Progenitor cell of endocrine pancreas (in vitro differentiated cells): ENCODE measurements at places on chromosomes 3 and 15.

DNA sequence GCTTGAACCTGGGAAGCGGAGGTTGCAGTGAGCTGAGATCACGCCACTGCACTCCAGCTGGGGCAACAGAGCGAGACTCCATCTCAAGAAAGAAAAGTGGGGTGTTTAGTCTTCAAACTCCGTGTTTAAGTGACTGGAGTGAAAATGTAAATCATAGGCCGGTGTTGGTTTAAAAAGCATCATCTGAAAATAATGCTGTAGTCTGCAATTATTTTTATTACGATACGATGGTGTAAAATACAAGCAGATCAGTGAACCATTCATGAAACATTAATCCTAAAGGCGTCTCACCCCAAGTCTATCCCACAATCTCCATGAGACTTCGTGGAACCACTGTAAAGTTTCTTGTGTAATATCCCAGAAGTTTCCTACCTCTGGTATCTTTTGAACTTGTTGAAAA, 6.3 kb downstream of the CTNNB1 start:
- H3K27ac ChIP-seq, result no peak overlapping the region
- H3K36me3 ChIP-seq, result peaks cover 9% of the 10 kb centered on the region
- H3K27me3 ChIP-seq, result no peaks in the 10 kb centered on the region
- H3K4me3 ChIP-seq, result no peak overlapping the region
- DNase-seq, result no peak

DNA sequence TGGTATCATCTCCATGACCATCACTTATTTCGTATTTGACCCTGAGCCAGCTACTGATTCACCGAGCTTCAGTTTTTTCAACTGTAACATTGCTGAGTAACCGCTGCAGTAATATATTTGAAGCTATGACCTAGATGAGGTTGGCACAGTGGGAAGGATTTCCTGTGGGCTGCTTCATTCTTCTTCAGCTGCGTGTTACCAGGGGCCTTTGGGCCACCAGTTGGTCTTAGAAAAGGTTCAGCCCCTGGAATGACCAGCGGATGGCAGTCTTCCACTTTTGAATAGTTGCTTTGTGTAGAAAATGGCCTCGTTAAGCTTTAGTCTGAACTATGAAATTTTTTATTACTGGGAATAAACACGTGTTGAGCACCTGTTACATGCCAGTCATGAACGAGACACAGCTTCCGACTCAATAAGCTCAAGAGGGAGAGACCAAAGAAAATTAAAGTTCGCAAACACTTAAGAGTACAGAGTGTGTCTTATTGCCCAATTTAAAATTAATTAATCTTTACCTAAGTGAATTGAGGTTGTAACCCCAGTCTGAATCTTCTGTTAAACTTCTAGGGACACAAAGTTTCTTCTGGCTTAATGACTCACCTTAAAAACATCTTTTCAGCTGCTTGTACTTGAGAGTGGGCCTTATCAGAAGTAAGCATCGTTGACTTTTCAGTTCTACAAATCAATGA, 57.6 kb upstream of the NR2E3 start:
- no peak overlapping the region for H3K27ac ChIP-seq
- peaks cover 1% of the 10 kb centered on the region for H3K4me1 ChIP-seq
- no peaks in the 10 kb centered on the region for H3K36me3 ChIP-seq
- no peak for DNase-seq

GRCh38 chr3:171980578-171981270, 58.7 kb upstream of the FNDC3B start:
- no peaks in the 10 kb centered on the region for H3K27me3 ChIP-seq
- H3K36me3 ChIP-seq, result no peaks in the 10 kb centered on the region
- H3K4me1 ChIP-seq, result peaks cover 8% of the 10 kb centered on the region
- no peak for DNase-seq

- DNase-seq, result no peak
- H3K4me1 ChIP-seq, result peaks cover 11% of the 10 kb centered on the region
- H3K27ac ChIP-seq, result no peak overlapping the region
Observed at GRCh38 chr3:128488991-128489673, 3.9 kb downstream of the GATA2 start.

DNA sequence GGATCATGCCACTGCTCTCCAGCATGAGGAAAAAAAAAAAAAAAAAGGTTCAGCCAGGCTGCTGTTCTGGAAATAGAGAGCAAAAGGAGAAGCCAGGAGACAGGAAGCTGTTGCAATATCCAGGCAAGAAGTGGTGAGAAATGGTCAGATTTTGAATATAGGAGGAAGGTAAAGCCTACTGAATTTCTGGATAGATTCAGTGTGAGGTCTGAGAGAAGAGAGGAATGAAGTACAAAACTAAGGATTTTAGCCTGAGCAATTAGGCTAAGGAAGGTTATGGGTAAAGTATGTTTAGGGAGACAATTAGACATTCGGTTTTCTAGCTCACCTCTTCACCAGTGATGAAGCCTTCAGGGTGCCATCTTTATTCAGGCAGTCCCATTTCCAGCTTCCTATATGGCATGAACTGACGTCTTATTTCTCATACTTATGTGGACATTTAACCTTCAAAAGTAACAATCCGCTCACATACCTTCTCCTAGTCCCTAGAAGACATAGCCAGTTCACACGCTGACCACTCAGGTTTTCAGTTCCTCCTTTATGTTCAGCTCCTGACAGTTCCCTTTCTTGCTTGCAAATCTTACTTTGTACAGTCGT, 57.2 kb downstream of the KIF9 start:
- H3K36me3 ChIP-seq, result peaks cover 4% of the 10 kb centered on the region
- no peak for DNase-seq
- no peak overlapping the region for H3K4me3 ChIP-seq
- H3K27ac ChIP-seq, result no peak overlapping the region
- H3K27me3 ChIP-seq, result no peaks in the 10 kb centered on the region

DNA sequence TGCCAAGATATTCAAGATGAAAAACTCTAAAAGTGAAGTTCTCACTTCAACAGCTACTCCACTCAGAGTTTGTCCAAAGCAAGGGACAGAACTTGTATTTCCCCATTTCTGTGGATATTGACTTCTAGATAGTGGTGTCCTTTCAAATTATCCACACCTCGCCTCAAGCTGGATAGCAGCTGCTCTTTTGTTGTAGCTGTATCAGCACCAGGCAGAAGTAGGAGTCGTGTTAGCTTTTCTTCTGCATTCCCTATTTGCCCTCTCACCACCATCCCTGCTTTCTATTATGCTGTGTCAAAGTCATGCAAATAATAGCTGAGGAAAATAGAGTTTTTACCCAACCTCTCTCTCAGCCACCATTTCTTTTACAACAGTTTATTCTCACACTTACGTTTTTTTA, 303.8 kb downstream of the EPHA3 start:
- no peak for DNase-seq
- H3K27ac ChIP-seq, result no peak overlapping the region
- H3K36me3 ChIP-seq, result no peaks in the 10 kb centered on the region
- H3K27me3 ChIP-seq, result no peaks in the 10 kb centered on the region

DNA sequence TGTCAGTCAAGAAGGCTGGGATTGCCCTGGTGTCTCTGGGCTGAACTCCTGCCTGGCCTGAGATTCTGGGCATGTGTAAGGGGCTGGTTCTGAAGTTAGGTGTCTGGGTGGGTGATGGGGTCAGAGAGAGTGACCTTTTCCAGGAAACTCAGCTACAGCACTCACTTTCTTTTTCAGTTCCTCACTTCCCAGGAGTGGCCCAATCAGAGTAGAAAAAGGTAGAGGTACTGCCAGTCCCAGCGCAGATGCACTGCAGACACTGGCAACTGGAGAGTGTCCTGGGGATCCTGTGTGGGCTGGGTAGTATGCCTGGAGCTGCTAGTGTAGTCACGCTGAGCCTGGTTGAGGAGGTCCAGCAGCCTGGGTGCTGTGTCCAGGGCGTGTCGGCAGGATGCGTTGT, 46.5 kb upstream of the APEH start:
- H3K27ac ChIP-seq, result no peak overlapping the region
- H3K4me1 ChIP-seq, result no peaks in the 10 kb centered on the region
- DNase-seq, result no peak

GRCh38 chr15:42914728-42915497, 5.7 kb downstream of the TTBK2 start:
- DNase-seq, result no peak
- H3K4me3 ChIP-seq, result no peak overlapping the region
- H3K27ac ChIP-seq, result no peak overlapping the region
- peaks cover 7% of the 10 kb centered on the region for H3K4me1 ChIP-seq

DNA sequence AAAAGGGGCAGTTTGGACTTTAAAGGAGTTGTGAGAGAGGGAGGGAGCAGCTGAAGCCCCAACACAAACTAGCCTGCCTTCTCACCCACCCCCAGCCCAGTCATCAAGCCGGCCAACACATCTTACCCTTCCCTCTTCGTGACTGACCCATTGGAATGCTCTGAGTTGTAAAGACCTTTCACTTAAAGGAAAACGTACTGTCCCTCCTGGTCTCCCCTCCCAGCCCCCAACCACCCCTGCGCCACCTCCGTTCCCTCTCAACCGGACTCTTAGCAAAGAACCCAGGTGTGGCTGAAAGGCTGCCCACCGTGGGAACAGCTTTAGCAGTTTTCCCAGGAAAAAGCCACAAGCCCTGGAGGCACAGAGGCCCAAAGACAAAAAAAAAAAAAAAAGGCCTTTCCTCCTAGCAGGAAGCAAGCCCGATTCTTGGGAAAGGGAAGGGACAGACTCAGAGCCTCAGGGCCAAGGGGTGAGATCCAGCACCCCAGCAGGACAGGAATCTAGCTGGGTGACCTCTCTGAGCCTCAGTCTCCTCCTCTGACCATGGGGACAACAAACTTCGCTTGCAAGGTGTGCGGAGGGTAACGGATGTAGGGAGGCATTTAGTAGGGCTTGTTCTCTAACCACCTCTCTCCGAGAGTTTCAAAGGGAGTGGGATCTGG, 2.4 kb downstream of the CYP11A1 start:
- peak overlapping the region; percentile 75 for H3K4me3 ChIP-seq
- H3K36me3 ChIP-seq, result no peaks in the 10 kb centered on the region
- peak overlapping the region; percentile 89 for H3K27ac ChIP-seq
- no peak for DNase-seq
- peaks cover 9% of the 10 kb centered on the region for H3K4me1 ChIP-seq

DNA sequence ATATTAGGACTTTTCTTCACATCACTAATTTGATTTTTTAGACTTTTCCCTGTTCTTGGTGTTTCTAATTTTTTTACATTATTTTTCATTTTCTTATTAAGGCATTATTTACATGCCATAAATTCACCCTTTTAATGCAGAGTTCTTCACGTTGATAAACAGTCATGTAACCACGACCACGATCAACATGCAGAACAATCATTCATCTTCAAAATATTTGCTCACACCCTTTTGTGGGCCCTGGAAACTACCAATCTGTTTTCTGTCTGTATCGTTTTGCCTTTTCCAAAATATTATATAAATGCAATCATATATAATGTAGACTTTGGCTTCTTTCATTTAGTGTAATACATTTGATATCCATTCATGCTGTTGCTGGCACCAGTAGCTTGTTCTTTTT, 48.7 kb downstream of the ARRDC4 start:
- no peak for DNase-seq
- H3K27me3 ChIP-seq, result no peaks in the 10 kb centered on the region
- H3K4me1 ChIP-seq, result peaks cover 8% of the 10 kb centered on the region

- no peak for DNase-seq
- H3K27me3 ChIP-seq, result no peaks in the 10 kb centered on the region
- H3K4me3 ChIP-seq, result no peak overlapping the region
Observed at GRCh38 chr15:39641191-39641889, 60.5 kb downstream of the THBS1 start.

GRCh38 chr3:106635826-106636225, 741.4 kb upstream of the CCDC54 start:
- no peak overlapping the region for H3K27ac ChIP-seq
- no peak overlapping the region for H3K4me3 ChIP-seq
- no peaks in the 10 kb centered on the region for H3K27me3 ChIP-seq
- DNase-seq, result no peak
- no peaks in the 10 kb centered on the region for H3K4me1 ChIP-seq
- H3K36me3 ChIP-seq, result no peaks in the 10 kb centered on the region

DNA sequence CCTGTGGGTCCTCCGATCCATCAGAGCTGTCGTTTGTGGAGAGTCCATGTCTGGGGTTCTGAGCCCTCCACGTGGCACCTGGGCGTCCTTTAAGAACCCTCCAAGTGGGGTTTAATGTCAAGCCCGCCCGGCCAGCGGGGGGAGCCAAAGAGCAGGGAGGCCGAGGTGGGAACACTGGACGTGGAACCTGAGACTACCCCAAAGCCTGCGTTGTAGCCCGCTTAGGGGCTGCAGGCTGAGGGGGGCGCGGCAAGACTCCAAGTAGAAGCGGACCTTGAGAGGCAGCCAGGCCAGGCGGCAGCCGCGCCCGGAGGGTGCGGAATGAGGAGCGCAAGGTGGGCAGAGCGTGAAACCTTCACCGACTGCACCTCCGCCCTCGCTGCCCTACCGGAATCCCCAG, 126.2 kb upstream of the ATP10A start:
- H3K4me3 ChIP-seq, result no peak overlapping the region
- no peaks in the 10 kb centered on the region for H3K27me3 ChIP-seq
- no peak overlapping the region for H3K27ac ChIP-seq
- peak; percentile 11 for DNase-seq
- H3K36me3 ChIP-seq, result no peaks in the 10 kb centered on the region

DNA sequence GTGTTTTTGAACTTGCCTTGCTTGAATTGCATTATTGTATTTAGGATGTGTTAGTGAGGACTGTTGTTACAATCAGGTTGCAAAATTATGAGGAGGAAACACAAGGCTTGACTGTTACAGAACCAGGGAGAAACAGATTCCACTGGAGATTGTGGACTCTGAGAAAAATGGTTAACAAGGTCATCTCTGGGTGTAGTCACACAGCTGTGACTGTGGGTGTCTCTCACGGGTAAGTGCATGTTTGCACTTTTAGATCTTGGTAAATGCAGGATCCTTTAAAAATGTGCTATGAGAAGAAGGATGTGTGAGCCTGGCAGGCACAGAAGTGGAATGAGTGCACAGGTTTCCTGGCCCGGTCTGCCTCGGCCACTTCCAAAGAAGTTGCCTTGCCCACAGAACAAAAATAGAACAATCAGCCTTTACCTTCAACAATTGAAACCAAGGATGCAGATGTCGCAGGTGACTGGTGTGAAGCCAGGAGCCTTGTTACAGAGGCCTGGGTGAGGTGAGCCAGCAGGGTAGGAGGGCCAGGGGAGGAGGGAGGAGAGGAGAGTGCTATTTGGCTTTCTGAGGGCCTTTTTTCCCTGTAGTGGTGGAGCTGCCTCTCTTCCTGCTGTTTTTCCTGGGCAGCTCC, 68.0 kb downstream of the ABHD5 start:
- DNase-seq, result no peak
- H3K27me3 ChIP-seq, result peaks cover 12% of the 10 kb centered on the region
- no peak overlapping the region for H3K4me3 ChIP-seq

DNA sequence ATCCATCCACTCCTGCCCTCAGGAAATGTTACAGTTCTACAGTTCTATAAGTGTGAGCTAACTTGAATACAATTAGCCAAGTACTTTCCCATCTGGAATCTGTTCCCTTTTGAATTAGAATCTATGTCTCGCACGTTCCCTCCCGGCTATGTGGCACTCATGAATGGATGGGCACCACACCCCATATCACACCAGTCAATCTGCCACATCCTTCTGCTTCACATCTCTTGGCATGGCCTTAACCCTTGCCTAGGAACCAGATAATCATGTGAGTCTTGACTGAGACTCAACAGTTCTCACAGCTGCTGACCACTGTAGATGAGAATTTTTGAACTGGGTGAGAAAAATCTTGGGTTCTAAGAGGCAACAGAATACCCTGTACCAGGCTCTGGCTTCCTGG, 180.2 kb downstream of the TNIK start:
- no peaks in the 10 kb centered on the region for H3K36me3 ChIP-seq
- no peaks in the 10 kb centered on the region for H3K4me1 ChIP-seq
- no peaks in the 10 kb centered on the region for H3K27me3 ChIP-seq
- H3K27ac ChIP-seq, result no peak overlapping the region
- no peak overlapping the region for H3K4me3 ChIP-seq
- no peak for DNase-seq
